ENCODE measurements at places on chromosomes 3 and 15.
A peak's percentile ranks its signal among the peaks of the same experiment; 100 is the strongest.

DNA sequence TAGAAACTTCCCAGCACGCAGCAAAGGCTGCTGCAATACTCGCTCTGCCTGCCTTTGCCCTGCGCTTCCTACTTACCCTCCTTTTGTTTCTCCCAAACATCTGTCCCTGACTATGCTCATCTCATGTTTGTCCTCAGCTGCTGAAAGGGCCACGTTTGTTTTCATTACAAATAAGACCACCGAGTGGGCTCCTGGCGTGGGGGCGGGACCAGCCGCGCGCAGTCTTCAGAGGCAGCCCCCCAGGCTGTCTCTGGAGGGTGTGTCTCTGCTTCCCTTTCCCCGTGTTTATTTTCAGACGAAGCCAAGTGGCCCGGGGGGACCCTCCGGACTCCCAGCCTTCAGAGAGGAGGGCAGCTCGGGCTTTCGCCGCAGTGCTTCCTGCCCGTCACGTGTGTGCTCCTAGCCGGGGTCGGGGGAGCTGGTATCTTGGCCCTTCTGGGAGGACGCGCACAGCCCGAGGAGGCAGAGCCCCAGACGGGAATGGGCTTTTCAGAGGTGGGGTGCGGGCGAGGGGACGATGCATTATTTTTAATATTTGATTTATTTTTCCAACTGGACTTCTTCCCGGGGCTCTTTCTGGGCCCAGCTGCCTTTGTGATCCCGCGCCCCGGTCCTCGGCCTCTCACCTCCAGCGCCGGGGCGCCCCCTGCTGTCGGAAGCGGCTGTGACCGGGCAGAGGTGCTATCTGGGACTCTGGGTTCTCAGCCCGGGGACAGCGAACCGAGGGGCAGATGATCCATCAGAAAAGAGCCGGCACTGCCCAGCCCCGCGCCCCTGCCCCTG is 70.0 kb upstream of the CGNL1 start:
- peak; percentile 81 for DNase-seq

GRCh38 chr3:94071713-94072284 is 8.9 kb downstream of the NSUN3 start:
- DNase-seq: no peak

- DNase-seq: no peak
Observed at GRCh38 chr3:151491525-151491924, 30.7 kb upstream of the IGSF10 start.

DNA sequence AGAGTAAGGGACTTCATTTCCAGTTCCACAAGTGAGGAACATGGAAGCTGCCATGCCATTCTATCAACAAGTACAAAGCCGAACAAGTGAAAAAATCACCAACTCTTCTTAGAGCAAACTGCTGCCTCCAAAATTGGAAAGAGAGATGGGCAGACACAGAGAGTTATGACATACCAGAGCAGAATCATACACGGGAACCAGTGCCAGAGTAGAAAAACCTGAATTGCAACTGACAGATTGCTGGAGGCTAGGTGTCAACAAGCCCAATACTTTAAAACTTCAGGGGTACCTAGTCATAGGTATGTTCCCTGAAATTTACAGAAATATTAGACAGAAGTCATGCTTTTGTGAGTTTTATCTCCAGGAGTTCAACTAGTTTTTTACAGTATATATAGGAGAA is 62.0 kb downstream of the TTBK2 start:
- no peak for DNase-seq

GRCh38 chr3:141940194-141940776 is 63.8 kb downstream of the ATP1B3 start:
- DNase-seq: peak; percentile 88

- DNase-seq: peak; percentile 3
Observed at GRCh38 chr3:65619451-65619881, 419.3 kb downstream of the MAGI1 start.

DNA sequence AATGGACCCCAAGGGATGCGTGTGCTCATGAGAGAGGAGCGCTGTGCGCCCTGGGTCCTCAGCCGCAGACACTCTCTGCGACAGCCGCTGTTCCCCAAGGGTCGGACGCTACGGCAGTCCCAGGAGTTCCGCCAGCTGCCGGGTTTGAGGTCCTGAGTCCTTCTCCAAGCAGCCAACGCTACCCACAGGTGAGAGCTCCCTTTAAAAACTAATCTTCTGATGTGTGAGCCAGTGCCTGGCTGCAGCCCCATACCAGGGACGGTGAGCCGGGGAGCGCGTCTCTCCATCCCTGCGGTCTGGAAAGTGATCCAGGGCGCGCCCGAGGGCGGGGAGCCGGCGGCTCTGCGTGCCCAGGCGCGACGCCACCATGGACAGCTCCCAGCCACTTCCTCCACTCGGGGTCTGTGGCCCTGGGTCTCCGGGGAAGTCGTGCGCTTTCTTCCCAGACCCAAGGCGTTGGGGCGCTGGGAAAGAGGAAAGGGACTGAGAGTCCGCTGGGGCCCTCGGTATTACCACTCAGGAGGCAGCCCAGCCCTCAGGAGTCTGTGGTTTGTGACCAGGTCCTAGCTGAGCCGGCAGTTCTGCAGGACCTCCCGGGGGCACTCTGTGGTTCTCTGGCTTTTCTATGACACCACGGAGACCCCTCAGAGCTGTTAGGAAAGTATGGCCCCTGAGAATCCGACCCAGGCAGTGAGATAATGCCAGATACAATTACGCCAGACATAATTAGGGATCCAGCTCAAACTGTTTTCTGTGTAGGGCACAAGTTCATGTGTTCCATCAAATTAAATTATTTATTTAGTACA is 1.4 kb downstream of the CEMIP start:
- peak; percentile 62 for DNase-seq

DNA sequence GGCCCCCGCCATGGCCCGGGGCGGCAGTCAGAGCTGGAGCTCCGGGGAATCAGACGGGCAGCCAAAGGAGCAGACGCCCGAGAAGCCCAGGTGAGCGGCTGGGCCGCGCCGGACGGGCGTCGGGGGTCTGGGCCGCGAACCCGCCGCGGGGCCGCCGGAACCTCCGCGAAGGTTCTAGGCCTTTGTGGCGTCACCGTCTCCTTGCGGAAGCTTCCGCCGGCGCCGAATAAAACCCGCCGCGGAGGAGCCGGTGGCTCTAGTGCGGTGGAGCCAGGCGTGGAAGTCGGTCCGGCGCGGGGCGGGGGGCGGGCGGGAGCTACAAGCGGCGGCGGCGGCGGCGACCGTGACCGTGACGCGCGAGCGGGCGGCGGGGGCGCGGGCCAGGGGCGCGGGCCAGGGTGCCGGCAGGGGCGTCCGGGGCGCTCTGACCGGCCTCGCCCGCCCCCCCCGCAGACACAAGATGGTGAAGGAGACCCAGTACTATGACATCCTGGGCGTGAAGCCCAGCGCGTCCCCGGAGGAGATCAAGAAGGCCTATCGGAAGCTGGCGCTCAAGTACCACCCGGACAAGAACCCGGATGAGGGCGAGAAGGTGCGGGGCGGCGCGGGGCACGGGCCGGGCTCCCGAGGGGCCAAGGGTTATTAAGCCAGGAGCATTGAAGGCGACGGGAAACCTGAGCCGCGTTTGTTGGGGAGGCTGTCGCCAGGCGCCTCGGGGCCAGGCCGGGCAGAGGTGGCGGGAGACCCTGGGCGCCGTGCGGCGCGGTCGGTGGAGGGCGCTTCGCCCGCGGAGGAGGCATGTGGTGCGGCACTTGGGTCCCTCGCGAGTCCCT is at the start of gene DNAJA4:
Gene DNAJA4, plus strand, starts transcription at position 259 of the 833 bp plus-strand sequence. Its CDS starts 202 bp downstream, at position 461.
- peak; percentile 9 for DNase-seq

GRCh38 chr3:57791245-57791644 is 35.1 kb downstream of the SLMAP start:
- no peak for DNase-seq

- DNase-seq: peak; percentile 22
Observed at GRCh38 chr3:13075986-13076654, 2.9 kb upstream of the IQSEC1 start.

DNA sequence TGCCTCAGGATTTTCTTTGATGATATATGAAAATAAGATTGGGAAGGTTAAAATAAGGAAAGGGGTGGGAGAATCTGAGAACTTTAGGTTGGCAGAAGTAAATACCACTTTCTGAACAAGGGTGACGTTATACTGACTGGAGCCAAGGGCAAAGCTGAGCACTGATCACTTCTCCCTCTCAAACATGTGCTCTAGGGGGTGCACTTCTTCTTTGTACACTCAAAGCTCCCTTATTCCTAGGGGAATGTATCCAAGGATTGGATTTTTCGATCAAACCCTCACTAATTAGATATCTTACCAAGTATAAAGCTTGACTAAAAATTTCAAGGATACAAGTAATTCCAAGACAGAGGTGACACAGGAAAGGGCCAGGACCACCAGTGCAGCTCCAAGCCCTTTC is 243.9 kb upstream of the UMPS start:
- DNase-seq: no peak

GRCh38 chr15:58309963-58310928 is 121.5 kb upstream of the LIPC start:
- DNase-seq: no peak

DNA sequence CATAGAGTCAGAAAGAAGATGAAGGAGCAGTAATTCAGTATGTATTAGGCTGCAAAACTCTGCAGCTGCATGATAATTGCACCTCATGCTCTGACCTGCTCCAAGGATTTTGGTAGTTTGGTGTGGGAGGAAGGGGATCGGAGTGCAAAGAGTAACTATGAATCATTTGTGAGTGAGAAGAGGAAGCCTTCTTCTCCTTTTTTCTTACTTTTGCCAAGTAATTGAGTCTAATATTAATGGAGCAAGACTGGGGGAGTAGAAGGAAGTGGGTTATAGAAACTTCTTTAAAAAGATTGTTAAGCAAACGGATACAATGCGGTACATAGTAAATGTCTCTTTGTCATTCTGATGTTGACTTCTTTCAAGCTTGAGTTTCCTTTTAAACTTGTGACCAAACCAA is 276.5 kb downstream of the EDEM1 start:
- no peak for DNase-seq

DNA sequence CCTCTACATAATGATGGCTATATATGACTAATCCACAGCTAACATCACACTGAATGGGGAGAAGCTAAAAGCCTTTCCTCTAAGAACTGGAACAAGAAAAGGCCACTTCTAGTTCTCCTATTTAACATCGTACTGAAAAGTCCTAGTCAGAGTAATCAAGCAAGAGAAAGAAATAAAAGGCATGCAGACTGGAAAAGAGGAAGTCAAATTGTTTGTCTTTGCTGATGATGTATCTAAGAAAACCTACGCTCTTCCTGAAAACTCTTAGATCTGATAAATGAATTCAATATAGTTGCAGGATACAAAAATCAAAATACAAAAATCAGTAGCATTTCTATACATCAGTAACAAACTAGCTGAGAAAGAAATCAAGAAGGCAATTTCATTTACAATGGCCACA is 116.9 kb downstream of the TP63 start:
- DNase-seq: no peak

DNA sequence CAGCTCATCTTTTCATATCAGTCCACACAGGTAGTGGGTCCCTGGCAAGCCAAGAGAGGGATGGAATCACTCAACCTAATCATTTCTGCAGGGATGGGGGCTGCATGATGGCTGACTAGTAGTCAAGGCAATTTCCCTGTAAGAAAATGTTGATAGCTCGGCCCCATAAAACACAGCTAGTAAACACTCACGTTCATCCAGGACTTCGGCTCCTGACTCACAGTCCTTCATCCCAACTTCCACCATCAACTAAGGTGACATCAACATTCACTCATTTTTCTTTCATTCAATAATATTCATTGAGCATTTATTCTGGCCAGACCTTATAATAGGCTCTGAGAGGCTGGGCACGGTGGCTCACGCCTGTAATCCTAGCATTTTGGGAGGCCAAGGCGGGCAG is 4.4 kb upstream of the ACAP2 start:
- DNase-seq: no peak

DNA sequence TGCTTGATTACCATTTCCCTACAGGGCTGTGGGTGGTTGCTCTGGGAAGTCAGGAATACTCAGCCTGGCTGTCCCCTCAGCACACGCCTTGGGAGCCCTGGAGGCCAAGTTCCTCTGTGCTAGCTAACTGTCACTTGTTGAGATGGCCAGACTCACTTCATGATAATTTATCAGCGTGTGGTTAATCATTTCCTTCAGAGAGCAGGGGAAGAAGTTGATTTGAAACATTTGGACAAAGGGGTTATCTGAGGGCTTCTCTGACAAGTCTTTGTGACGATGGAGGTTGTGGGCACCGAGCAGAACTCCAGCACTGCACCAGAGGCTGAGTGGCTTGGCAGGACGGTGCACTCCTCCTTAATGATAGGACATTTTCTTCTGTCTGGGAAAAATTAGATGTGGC is 61.9 kb downstream of the WHAMM start:
- no peak for DNase-seq

DNA sequence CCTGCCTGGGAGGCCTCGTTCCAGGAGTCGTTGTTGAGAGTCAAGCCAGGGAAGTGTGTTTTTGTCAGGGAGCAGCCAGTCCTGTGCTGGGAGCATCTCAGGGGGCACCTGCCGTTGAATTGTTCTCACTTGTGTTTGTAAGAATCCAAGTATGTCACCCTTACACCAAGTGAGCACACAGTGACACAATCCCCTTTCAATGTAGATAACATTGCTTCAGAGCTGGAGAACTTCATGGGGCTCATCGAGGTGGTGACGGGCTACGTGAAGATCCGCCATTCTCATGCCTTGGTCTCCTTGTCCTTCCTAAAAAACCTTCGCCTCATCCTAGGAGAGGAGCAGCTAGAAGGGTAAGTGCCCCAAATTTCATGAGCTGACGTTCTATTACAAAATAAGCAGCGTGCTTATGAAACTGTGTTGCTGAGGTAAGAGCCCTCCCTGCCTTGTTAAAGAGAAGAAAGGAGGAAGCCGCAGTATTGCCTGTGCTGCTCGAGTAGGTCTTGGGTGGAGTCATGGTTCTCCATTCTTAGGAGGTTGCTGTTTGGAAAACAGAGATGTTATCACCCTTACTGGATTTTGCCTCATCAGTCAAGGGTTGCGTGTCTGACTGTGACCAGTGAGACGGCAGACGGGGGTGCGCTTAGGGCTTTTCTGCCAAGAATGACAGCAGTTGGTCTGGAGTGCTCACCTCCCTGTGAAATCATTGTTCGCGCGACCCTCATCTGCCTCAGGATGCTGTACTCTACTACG is 108.1 kb downstream of the PGPEP1L start:
- DNase-seq: no peak

- DNase-seq: no peak
Observed at GRCh38 chr3:22156868-22157267, 405.9 kb upstream of the ZNF385D start.

GRCh38 chr15:47725906-47726305 is 8.6 kb downstream of the SEMA6D start:
- no peak for DNase-seq

GRCh38 chr3:45688194-45688881 is 858 bp upstream of the SACM1L start:
- peak; percentile 21 for DNase-seq

DNA sequence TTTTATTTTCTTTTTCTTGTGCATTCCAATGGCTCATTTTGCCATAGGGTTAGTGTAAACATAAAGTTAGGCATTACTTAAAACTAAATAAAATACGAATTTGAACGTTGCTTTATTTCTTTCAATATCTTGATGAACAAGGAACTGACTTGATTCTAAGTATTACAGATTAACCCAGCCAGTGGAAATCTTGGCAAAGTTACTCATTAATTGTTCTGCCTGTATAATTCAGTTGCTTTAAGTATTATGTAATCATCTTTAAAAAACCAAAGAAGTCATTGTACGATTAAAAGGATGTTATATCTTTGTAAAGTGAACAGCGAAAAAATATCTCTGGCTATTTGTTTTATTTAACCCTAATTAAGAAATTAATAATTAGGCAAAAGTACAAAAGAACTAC is 737.9 kb upstream of the BCHE start:
- DNase-seq: no peak

All from MG63 (cell line).